Fibroblast of gingiva (primary cell): ENCODE measurements at places on chromosomes 2 and 18.

GRCh38 chr2:168427451-168427850 lies 28.6 kb upstream of the CERS6 start:
- DNase-seq: peak; percentile 93

DNA sequence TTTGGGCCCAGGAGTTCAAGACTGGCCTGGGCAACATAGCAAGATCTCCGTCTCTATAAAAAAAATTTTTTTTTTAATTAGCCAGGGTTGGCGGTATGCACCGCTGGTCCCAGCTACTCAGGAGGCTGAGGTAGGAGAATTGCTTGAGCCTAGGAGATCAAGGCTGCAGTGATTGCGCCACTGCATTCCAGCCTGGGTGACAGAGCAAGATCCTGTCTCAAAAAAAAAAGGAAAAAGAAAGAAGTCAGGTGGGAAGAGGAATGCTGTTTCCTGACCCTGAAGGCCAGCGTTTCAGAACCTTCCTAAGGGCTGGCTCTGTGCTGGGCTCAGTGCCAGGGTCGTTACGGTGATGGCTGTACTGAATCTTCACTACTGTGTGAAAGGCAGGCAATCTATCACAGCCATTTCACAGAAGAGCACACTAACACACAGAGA lies 35.0 kb upstream of the AGAP1 start:
- peak; percentile 16 for DNase-seq

DNA sequence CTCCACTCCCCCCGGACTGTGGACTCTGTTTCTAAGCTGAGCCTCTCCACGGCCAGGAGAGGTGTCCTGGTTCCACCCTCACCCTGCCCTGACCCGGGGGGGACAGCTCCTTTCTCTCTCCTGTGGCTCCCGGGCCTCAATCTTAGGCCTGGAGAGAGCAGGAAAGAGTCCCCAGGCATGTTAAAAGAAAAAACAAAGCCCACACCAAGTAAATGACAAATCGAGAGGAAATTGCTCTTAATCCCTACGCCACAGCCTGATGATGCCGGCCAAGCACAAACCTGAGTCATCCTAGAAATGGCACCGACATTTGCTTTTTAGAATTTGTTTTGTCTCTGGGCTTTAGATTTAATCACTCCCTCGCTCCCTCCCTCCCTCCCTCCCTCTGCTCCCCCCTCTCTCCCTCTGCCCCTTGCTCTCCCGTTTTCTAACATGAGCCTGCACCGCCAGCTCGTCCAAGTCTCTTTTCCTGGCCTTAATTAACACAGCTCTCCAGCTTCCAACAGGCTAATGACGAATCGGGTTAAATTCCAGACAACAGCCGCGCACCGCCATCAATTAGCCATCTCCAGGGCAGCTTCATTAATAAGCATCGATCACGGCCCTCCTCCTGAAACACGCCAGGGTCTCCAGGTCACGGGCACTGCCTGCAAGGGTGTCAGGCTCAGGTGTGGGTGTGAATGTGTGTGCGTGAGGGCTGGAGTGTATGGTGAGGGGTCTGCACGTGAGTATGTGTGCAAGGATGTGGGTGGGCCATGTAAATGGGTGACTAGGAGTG lies 230.8 kb downstream of the CELF4 start:
- peak; percentile 25 for DNase-seq

GRCh38 chr18:48645427-48646002 lies 106.7 kb downstream of the CTIF start:
- no peak for DNase-seq

- DNase-seq: no peak
Measured at GRCh38 chr2:95004287-95004686, 21.2 kb upstream of the MAL start.

- peak; percentile 46 for DNase-seq
Measured at GRCh38 chr2:173427887-173428668, 73.4 kb downstream of the CDCA7 start.

- DNase-seq: no peak
Measured at GRCh38 chr2:227454323-227454860, 17.6 kb upstream of the AGFG1 start.

DNA sequence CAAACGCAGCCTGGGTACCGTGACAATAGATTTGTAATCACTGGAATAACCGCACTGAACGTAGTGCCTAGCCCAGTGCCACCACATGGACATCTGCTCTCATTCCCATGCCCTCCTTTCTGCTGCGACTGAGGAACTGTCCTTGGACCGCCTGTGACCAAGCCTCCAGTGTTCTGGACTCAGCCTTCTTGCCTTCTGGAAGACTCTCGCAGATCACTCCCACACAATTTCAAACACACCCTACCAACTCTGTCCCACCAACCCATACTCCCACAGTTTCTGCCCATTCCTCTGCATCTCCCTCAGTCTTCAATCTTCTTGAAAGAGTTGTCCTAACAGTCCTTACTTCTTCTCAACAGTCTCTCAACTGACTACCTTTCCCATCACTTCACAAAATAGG lies 2.1 kb downstream of the RNF149 start:
- no peak for DNase-seq

- no peak for DNase-seq
Measured at GRCh38 chr2:14330884-14331283, 301.6 kb upstream of the LRATD1 start.

DNA sequence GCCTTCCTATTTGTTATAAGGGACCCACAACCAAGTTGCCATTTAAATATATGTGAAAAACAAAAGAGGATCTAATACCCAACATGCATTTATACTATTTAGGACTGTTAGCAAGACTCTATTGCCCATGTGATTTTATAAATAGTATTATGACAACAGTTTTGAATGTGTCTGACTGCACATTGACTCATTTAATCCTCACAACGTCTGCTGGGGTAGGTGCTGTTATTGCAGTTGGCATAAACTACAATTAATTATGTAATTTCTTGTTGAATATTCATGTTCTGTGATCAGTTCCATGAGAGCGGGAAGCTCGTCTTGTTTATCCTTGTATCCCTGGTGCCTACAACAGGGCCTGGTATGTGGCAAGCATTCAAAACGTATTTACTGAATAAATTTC lies 53.7 kb downstream of the SH2D6 start:
- no peak for DNase-seq

- DNase-seq: peak; percentile 89
Measured at GRCh38 chr18:23311351-23312121, 141.6 kb upstream of the RIOK3 start.

GRCh38 chr18:57281519-57281918 lies 70.8 kb upstream of the ST8SIA3 start:
- DNase-seq: no peak

DNA sequence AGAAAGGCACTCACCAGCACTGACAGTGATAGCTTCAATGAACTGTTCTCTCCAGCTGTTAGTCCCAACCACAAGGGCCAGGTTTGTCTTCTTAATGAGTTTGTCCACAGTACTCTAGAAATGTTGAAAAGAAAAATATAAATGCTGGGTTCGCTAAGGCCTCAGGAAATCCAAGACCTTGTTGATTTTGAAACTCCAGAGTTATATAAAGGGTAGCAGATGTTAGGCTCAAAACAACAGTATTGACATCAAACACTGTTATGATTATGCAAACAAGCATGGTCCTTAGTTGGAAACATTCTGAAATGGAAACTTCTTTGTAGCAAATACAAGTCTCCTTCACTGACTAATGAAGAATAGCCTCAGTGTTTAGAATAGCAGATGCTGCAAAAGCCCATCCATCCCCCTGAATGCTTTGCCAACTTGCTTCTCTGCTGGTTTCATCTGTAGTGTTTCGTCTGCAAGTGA lies 291.1 kb downstream of the SLC8A1 start:
- DNase-seq: peak; percentile 81

DNA sequence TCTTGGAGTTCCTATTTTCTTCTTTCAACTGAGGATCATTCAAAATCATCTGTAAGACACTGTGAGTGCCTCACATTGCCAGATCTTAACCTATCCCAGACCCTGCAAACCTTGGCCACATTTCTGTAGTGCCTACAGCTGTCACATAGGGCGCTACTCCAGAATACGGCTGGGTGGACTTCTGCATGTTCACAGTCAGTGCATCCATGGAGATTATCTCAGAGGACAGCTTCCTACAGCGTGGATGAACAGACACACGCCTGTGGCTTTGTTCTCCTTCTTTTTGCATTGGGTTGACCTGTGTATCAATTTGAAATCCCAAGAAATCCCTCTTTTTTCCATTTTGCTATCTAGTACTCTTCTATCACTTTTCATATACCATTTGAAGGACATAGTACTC lies 1.9 kb upstream of the KLHL29 start:
- DNase-seq: no peak

- DNase-seq: no peak
Measured at GRCh38 chr2:137837830-137838229, 126.4 kb upstream of the HNMT start.

DNA sequence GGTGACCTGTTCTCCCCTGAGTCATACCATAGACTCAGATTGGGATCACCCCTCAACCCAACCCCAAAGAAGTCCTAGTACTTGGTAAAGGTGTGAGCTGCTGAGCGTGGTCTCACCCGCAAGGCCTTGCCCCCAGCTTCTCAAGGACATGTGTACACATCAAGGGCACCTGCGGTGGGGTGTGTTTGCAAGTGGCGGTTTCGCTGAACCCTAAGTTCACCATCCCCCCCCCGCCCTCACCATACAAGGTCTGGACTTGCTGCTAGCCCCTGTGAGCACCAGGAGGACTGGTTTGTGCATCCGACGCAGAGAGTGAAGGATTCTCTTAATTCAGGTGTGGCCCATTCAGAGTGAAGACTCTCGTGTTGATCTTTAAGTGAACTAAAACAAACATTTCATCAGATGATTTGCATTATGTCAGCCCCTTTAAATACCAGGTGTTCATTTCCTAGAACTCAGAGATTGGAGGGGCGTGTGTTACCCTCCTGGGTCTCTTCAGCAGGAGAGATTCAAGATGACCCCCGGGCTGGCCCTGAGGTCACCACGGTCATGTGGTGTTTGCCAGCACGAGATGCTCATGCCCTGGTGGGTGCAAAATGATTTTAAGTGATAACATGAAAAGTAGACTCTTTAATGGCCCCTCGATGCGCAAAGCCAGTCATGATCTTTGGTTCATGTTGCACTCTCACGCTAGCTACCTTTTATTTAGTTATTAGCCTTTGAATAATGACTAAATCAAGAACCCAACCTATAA lies 27.8 kb downstream of the MTERF4 start:
- no peak for DNase-seq
